NCI-H526 (cell line): ENCODE measurements at places on chromosomes 1 and 21.

- DNase-seq, result no peak
Observed at GRCh38 chr1:193774536-193775323, 588.3 kb upstream of the B3GALT2 start.

DNA sequence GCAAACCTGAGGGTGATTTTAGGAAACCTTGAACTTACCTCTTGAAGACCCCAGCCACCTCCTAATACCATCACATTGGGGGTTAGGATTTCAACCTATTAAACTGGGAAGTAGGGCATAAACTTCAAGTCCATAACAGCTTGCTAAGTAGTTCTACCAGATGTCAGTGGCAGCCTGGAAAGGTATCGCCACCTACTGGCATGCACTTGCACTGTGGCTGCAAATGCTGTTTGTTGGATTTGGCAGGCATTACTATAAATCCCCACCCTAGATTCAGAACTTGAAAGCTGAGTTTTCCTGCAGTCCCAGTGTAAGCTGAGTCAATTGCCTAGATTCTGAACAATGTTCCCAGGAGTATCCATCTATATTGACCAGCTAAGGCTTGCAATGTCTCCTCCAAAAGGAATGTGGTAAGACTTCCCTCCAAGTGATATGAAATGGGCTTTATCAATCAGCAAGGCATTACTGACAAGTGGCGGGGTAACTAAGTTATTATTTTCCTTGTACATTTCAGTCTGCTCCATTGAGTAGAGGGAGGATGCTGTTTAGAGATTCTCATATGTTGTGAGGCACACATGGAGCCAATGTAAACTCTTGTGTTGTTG is 474.5 kb downstream of the PTPRC start:
- DNase-seq, result no peak

DNA sequence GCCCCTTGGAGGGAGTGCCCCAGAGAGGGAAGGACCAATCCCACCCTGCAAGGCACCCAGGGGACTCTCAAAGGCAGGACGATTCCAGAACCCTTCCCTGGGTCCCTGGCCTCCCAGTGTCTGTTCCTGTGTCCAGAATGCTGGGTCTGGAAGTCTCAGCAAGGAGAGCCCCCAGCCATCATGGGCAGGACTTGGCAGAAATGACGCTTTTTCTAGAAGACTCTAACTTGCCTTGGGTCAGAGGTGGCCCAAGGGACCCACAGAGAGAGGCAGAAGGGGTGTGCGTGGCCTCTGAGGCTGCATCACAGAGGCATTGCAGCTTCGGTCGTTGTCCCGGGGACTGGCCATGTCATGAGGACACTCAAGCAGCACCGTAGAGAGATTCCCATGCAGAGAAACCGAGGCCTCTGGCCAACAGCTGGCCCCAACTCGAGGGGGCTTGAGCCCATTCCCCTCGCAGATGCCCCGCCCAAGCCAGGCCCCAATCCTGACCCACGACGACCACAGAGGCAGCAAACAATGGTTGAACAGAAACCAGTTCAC is 57.8 kb downstream of the WNT9A start:
- DNase-seq, result no peak

- no peak for DNase-seq
Observed at GRCh38 chr1:106944721-106945120, 111.8 kb upstream of the PRMT6 start.

- DNase-seq, result no peak
Observed at GRCh38 chr1:160704250-160704649, 7.4 kb downstream of the CD48 start.

GRCh38 chr1:161511756-161512060 is 6.5 kb downstream of the FCGR2A start:
- no peak for DNase-seq

- no peak for DNase-seq
Observed at GRCh38 chr1:228304766-228305395, 97.0 kb downstream of the OBSCN start.

DNA sequence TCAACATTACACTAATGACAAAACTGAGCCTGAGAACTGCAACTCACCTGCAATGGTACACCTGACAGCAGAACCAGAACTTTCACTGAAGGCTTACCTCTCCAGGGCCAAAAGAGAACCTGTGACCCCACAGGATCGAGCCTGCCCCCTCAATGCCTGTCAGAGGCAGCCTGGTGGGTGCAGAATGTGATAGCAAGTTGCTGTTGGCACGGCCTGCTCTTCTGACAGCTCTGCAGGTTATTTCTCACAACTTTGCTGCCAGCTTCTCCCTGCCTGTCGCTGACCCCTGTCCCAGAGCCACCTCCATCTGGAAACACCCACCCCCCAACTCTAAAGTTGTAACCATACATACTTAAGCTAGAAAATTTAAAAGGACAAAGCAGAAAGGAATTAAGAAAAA is 35.2 kb downstream of the HIVEP3 start:
- no peak for DNase-seq

DNA sequence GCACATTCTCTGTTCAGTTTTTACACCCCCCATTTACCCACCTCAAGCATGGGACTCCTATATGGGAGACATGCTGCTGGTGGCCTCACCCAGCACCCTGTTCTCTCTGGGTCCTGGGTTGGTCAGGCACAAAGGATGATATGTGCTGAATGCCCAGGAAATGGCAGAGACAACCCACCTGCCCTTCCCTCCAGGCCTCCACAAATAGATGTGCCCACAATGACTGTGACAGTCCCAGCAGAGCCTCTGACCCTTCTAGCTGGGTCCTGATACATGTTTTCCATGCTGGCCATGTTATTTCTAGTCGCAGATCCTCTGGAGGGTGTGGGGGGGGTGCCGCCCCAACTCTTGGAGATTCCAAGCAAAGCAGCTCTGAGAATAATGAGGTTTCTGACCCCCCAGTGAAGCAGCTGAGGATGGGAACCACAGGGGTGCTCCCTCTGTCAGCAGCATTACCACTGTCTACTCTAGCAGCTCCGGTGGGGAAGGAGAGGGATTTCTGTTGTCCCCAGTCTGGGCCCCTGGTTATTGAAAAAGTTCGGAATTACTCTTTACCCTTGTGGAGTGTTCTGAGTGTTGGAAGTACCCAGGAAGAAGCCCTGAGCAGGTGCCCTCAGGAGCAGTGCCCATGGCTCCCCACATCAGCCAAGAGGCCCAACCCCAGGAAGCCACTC is 1.2 kb upstream of the CCDC28B start:
- no peak for DNase-seq

- DNase-seq, result no peak
Observed at GRCh38 chr1:11341901-11342552, 69.0 kb downstream of the UBIAD1 start.
